Glutamatergic neuron (in vitro differentiated cells): ENCODE measurements at places on chromosomes 11 and 22. TPM values are rescaled to one million over a fixed set of nuclear protein-coding genes. Genes with fewer than 3 reads are reported as not detected.

Gene CDC42EP2
- total RNA-seq, result 23.5 TPM

DNA sequence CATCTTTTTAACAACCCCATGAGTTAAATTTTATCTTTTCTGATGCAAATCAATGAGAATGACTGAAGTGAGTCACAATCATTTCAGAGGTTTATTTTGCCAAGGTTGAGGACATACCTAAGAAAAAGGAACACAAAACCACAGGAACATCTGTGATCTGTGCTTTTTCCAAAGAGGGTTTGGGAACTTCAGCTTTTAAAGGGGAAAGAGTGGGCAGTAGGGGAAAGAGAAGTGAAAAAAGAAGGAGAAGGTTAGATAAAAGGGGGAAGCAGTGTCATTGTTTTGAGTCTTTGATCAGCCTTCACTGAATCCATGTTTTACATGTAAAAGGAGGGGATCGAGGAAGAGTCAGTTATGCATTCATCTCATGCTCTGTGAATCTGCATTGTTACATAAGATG, 45.3 kb upstream of the SPON1 start:
- DNase-seq, result no peak

Gene GTSE1
- total RNA-seq, result 7.5 TPM

DNA sequence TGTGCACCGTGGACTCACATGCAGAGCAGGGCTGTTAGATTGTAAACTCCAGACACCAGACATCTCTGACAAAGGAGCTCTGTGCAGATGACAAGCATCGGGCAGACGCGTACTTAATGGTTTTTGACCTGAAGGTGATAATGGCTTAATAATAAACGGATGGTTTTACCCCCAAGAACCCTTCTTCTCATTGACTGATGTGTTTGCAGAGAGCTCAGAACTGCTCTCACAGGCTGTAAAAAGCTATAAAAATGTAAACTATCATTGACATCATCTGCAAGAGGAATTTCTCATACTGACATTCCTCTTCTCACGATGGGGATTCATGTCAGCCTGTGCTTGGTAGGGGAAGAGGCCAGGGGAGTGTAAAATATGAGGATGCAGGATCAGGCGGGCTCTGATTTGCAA, 8.6 kb upstream of the ARHGAP8 start:
- DNase-seq, result no peak

DNA sequence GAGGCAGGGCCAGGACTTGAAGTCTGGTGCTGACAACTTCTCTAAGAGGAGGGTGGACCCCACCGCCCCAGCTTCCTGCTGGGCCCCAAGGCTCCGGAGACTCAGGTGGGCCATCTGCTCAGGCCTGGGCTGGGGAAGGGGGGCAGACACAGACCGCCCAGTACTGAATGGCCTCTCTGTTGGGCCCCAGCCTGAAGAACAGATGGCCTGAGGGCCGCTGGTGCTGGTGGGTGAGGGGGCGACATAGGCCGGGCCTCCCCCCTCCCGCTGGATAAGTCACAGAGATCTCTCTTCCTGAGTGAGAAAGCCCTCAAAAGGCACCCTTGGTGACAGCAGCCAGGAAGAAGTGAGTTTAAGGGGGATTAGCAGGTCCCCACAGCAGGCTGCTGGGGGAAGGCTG, 12.5 kb upstream of the TP53I11 start:
- DNase-seq, result no peak

DNA sequence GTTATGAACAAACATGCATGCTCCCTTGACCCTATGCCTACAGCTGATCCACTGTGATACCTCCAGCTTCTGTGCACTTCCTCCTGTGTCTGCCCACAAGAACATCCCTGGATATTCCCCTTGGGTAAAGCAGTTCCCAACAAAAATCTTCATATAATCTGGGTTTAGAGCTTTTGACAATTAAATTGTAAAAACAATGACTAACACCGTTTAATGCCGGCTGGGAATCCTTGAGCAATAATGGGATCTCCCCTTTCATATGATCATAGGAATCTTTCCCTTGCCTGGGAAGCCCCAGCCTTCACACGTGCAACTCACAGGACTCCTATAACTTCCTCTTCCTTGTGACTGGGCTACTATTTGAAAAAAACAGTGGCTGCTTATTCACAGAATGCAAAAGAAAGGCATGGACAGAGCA, 6.3 kb upstream of the ZC3H12C start:
- no peak for DNase-seq

GRCh38 chr11:90874281-90874680, 651.4 kb upstream of the CHORDC1 start:
- no peak for DNase-seq

GRCh38 chr11:27291954-27292636, 70.9 kb downstream of the CCDC34 start:
- no peak for DNase-seq

Gene FREY1
- total RNA-seq, result 0.78 TPM
